Aorta (tissue), 5 donors: ENCODE measurements at places on chromosomes 1 and 21. TPM values are rescaled to one million over a fixed set of nuclear protein-coding genes. Genes with fewer than 3 reads are reported as not detected.

GRCh38 chr1:71645015-71645414, 564.2 kb upstream of the ZRANB2 start:
- no peak overlapping the region for H3K4me3 ChIP-seq
- H3K4me1 ChIP-seq: no peaks in the 10 kb centered on the region
- H3K27ac ChIP-seq: no peak overlapping the region
- no peaks in the 10 kb centered on the region for H3K36me3 ChIP-seq
- no peaks in the 10 kb centered on the region for H3K27me3 ChIP-seq

RHCE gene
- not detected for total RNA-seq

- DNase-seq: peak; percentile 30
- no peaks in the 10 kb centered on the region for H3K4me1 ChIP-seq
- no peak overlapping the region for H3K27ac ChIP-seq
- H3K27me3 ChIP-seq: no peaks in the 10 kb centered on the region
- H3K36me3 ChIP-seq: no peaks in the 10 kb centered on the region
These were observed 63.4 kb downstream of the TRIM11 start for GRCh38 chr1:228343191-228343661.

FAAH gene
- total RNA-seq: 9.6 TPM

GRCh38 chr1:242524571-242525359, at the start of gene PLD5:
TSS of gene PLD5 (minus strand) at chr1:242524697.
- H3K27ac ChIP-seq: no peak within 1 kb of the TSS
- no peaks in the 10 kb centered on the region for H3K36me3 ChIP-seq
- H3K27me3 ChIP-seq: no peaks in the 10 kb centered on the region

DNA sequence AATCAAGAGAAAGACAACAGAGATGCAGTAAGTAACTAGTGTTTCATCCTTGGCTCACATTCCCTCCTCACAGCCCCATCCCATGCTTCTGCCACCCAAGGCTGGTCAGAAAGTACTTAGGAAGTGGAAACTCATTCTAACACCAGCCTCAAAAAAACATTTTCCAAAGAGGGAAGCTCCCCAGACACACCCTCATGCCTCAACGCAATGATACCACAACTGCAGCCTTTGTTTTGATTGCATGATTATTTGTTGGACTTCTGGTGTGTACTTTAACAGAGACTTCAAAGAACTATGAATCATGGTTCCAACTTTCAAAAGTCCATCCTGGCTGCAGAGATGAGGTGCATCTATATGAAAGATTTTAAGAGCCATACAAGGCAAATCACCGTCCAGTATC, 45.2 kb upstream of the KCNA3 start:
- H3K27me3 ChIP-seq: no peaks in the 10 kb centered on the region
- no peaks in the 10 kb centered on the region for H3K36me3 ChIP-seq
- H3K4me1 ChIP-seq: no peaks in the 10 kb centered on the region
- H3K4me3 ChIP-seq: no peak overlapping the region
- no peak overlapping the region for H3K27ac ChIP-seq
- DNase-seq: no peak

CMPK1 gene
- 120 TPM for total RNA-seq

- no peaks in the 10 kb centered on the region for H3K27me3 ChIP-seq
- no peak for DNase-seq
- H3K4me1 ChIP-seq: no peaks in the 10 kb centered on the region
These were observed 61.9 kb upstream of the PSEN2 start for GRCh38 chr1:226808501-226808900.

DNA sequence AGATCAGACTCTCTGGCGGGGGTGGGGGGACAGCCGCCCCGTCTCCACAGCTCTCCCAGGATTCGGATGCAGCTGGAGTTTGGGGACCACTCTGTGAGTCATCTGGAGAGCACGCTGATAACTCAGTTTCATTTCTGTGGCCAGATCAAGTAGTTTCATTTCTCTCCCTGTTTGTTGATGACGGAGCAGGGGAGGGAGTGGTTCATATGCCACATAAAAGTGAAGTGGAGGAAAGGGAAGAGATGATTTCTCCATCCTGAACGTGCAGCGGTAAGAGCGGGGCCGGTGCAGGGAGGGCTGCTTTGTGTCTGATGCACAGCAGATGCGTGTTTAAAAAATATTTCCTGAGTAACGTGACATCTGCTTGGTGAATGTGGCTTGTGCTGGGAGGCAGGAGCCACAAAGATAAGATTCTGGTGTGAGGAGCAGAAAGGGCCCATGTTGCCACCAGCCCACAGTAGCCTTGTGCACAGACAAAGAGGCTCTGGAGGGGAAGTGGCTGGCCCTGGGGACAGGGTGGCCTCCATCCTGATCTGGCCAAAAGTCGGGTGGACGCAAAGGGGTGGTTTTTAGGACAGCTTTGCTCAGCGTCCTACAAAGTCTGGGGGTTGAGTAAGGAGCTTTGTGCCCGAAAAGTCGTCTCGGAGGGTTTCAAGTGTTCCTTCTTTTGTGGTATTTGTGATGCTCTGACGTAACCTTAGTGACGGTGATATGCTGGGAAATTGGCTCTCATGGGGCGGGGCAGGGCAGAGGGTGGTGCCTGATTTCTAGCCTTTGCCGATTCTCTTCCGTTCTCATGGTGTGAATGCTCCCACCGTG, at the start of gene MX2:
Gene MX2 (plus strand): TSS at position 242 of the 819 bp plus-strand sequence. CDS start 14,880 bp downstream, outside the sequence.
- no peaks in the 10 kb centered on the region for H3K27me3 ChIP-seq
- DNase-seq: peak; percentile 82
- H3K4me1 ChIP-seq: no peaks in the 10 kb centered on the region
- H3K27ac ChIP-seq: no peak within 1 kb of the TSS

GRCh38 chr1:77514921-77515776, 167.3 kb downstream of the ZZZ3 start:
- H3K27me3 ChIP-seq: no peaks in the 10 kb centered on the region
- no peak for DNase-seq
- H3K4me1 ChIP-seq: no peaks in the 10 kb centered on the region
- H3K4me3 ChIP-seq: no peak overlapping the region

MRPL39 gene
- total RNA-seq: 16.8 TPM

IL10 gene
- total RNA-seq: 12.6 TPM

- H3K4me3 ChIP-seq: no peak overlapping the region
- H3K27me3 ChIP-seq: no peaks in the 10 kb centered on the region
- H3K36me3 ChIP-seq: no peaks in the 10 kb centered on the region
- DNase-seq: no peak
- no peak overlapping the region for H3K27ac ChIP-seq
These were observed 31.6 kb upstream of the NUF2 start for GRCh38 chr1:163290025-163290640.

DNA sequence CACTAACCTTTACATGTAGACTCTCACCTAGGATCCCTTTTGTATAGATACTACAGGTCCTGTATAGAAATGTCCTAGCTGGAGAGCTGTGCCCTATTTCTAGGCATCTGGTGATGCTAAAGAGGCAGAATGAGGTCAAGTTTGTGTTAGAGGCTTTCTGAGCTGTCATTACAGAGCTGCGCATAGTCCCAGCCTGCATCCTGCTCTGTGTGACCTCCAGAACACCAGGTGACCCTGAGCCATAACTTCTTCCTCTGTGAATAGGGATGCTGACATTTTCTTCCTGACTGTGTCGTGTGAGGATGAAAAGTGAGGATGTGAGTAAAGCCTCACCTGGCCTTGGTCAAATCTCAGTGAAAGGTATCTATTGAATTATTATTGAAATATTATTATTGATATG, 66.3 kb downstream of the GLUL start:
- H3K27me3 ChIP-seq: no peaks in the 10 kb centered on the region
- no peak for DNase-seq
- H3K27ac ChIP-seq: no peak overlapping the region

- peak; percentile 13 for DNase-seq
- no peak overlapping the region for H3K27ac ChIP-seq
- H3K27me3 ChIP-seq: no peaks in the 10 kb centered on the region
- no peak overlapping the region for H3K4me3 ChIP-seq
- H3K36me3 ChIP-seq: no peaks in the 10 kb centered on the region
These were observed 257.7 kb upstream of the CSF3R start for GRCh38 chr1:36740446-36740845.

DNA sequence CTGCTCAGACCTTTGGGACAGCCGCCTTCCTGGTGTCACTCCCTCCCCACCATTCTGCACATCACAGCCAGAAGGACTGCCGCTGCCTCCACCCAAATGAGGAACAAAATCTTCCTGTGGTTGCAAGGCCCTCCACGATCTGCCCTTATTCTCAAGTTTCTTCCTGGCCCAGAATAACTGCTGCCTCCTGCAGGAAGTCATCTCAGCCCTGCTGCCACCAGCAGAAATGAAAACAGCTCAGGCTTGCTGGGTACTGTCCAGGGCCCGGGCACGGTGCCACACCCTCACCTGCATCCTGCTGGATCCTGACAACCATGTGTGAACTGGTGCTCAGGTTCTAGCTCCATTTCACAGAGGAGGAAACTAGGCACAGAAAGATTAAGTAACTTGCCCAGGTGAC, 2.8 kb downstream of the CLDN19 start:
- no peaks in the 10 kb centered on the region for H3K27me3 ChIP-seq
- H3K27ac ChIP-seq: no peak overlapping the region
- no peaks in the 10 kb centered on the region for H3K4me1 ChIP-seq
- H3K36me3 ChIP-seq: no peaks in the 10 kb centered on the region
- no peak for DNase-seq

TTC39A gene
- total RNA-seq: 3.6 TPM

DNA sequence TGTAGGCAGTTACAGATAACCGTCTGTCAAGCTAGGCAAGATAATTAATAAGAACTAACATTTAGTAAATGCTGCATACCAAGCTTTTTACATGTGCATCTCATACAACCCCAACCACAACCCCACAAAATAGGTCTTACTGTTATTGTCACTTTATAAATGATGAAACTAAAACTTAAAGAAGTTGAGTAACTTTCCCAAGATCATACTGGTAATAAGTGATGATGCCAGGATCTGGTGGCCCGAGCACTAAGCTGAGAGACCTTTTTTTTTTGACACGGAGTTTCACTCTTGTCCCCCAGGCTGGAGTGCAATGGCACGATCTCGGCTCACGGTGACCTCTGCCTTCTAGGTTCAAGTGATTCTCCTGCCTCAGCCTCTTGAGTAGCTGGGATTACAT, 1.8 kb downstream of the NCSTN start:
- H3K4me1 ChIP-seq: peaks cover 3% of the 10 kb centered on the region
- H3K4me3 ChIP-seq: no peak overlapping the region
- H3K27me3 ChIP-seq: no peaks in the 10 kb centered on the region
- H3K27ac ChIP-seq: no peak overlapping the region
- no peak for DNase-seq

DNA sequence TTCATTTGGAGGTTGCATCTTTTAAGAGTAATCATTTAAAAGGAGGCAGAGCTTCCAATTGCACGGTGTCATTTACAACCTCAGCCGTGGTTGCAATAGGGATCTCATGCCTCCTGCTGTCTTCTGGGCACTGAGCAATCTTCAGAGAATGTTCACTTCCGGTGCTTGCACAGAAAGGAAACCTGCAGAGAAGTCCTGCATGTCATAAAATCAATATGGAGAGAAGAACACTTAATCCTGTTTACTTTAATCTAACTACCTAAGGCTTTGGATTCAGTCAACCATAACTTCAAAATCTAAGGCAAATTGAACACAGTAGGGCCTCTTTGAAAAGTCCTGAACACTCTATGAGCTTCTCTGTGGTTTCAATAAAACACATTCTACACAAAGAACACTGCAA, 11.3 kb upstream of the MAP10 start:
- H3K4me1 ChIP-seq: no peaks in the 10 kb centered on the region
- no peaks in the 10 kb centered on the region for H3K27me3 ChIP-seq
- no peak overlapping the region for H3K4me3 ChIP-seq
- H3K27ac ChIP-seq: no peak overlapping the region

DNA sequence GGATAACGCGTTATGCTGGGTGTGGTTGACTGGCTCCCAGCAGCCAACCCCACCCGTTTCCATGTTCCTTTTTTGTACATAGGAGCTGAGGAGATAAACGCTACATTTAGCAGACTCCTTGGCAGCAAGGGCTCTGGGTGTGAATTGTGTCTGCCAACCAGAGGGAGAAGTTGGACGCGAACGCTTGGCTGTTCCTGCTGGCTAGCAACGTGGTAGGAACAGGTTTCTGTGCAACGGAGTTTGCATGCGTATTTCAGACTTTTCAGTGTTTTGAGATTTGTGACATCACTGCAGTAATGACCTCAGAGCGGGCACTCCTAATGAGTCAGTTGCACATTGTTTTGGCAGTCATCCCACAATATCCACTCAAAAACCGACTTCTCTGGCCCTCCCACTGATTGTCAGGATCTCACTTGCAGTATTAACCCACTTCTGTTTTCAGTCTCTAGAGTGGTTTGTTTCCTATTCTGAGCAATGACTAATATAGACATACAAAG, 98.7 kb upstream of the RGS1 start:
- H3K4me3 ChIP-seq: no peak overlapping the region
- no peaks in the 10 kb centered on the region for H3K27me3 ChIP-seq
- H3K27ac ChIP-seq: no peak overlapping the region
- no peak for DNase-seq
- no peaks in the 10 kb centered on the region for H3K4me1 ChIP-seq

GRCh38 chr1:155961937-155962336, 16.4 kb downstream of the ARHGEF2 start:
- H3K36me3 ChIP-seq: no peaks in the 10 kb centered on the region
- no peaks in the 10 kb centered on the region for H3K27me3 ChIP-seq
- no peaks in the 10 kb centered on the region for H3K4me1 ChIP-seq
- peak overlapping the region; percentile 73 for H3K27ac ChIP-seq

GRCh38 chr1:155968670-155969069, 9.7 kb downstream of the ARHGEF2 start:
- H3K4me3 ChIP-seq: no peak overlapping the region
- no peak for DNase-seq
- H3K36me3 ChIP-seq: peaks cover 9% of the 10 kb centered on the region
- no peak overlapping the region for H3K27ac ChIP-seq
- H3K4me1 ChIP-seq: no peaks in the 10 kb centered on the region

LCE2C gene
- not detected for total RNA-seq

DNA sequence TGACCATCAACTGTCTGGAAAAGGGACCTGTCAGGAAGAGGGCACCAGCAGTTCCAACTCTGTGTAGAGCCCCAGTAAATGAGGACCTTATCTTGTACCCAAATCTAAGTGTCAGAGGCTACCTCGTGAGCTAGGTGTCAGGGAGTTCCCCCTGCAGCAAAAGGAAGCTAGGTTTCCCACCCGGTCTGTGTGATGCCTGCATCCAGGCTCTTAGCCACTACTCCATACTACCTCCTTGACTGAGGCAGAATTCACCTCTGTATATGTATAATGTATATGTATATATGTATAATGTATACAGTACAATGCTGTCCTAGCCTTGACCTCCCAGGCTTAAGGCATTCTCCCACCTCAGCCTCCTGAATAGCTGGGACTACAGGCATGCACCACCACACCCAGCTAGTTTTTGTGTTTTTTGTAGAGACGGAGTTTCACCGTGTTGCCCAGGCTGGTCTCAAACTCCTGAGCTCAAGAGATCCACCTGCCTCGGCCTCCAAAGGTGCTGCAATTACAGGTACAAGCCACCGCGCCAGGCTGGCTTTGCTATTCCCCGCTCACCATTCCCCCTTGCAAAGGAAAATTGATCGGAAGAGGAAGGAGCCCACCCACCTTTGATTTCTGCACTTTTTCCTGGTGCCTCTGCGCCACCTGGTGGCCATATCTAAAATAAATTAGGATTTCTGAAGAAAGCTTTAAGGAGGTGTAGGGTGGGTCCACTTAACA, 15.7 kb upstream of the LUZP1 start:
- DNase-seq: no peak
- H3K4me1 ChIP-seq: no peaks in the 10 kb centered on the region
- no peak overlapping the region for H3K4me3 ChIP-seq
- no peak overlapping the region for H3K27ac ChIP-seq

- no peaks in the 10 kb centered on the region for H3K27me3 ChIP-seq
- H3K4me1 ChIP-seq: no peaks in the 10 kb centered on the region
- H3K27ac ChIP-seq: no peak overlapping the region
- DNase-seq: no peak
These were observed 3.5 kb upstream of the MRPL55 start for GRCh38 chr1:228112617-228113016.
